AML-193 (cell line): ENCODE measurements at places on chromosomes 5 and 9.

DNA sequence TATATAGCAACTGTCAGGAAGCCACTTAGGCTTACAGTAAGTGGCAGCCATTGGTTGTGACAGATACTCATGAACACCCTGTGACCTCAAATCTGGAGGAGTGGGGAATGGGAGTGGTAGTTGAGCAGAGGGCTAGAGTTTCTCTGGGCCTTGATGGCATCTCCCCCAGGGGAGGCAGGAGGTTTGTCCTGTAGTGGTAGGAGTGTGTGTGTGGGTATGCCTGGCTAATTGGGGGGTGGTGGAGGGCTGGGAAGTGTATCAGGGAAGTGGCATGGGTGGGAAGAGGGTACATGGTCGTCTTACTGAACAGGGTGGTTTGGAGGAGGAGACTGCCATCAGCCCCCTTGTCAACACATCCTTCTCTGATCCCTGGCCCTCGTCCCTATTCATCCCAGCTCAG lies 71.5 kb downstream of the PSD2 start:
- no peak for DNase-seq

DNA sequence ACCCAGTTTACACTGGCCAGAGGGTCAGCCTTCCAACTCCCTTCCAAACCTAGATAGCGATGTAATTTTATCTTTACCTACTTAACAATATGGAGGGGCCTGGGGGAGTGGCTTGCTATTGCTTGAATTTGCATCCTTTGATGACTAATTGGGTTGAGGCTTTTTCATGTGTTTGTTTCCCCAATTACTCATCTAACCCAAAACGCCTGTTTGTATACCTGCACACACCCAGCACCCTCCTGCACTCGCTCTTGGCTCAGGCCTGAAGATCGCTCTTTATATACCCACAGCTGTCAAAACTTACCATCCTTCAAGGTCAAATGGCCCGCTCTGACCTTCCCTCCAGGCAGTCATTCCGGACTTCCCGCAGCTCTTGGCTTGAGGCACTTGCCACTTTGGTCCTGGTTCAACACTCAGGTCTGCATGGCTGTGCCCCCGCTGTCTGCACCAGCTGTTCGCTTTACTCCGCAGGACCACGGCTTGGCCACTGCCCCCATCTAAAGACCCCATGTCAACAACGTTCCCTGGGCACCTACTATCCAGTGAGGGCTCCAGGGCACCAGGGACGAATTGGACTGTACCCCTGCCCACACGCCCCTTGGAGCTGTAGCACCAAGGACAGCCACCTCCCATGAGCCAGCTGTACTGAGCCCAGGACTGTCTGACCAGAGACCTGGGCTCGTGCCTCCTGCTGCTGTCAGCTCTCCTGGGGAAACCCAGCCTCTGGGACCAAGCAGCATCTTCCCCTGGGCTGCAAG lies 76.1 kb upstream of the ADAMTS2 start:
- no peak for DNase-seq

GRCh38 chr9:78298046-78298765 lies 1.3 kb downstream of the PSAT1 start:
- DNase-seq, result no peak

DNA sequence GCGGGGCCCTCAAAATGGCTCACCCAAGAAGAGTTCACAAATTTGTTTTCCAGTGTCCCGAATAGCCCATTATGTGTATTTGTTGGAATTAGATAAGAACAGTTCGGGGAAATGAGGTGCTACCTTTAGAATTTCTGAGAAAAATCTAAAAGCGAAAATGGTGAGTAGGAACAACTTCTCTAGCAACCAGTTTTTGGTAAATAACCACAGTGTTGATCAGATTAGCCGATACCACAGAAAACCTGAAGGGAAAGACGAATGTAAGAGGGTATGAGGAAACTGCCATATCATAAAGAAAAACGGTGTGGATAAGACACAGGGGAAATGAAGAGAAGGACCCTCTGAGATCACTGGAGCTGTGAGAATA lies 31.0 kb downstream of the ADAM19 start:
- DNase-seq, result no peak

- no peak for DNase-seq
Measured at GRCh38 chr5:79513704-79514390, at the start of gene HOMER1. Gene HOMER1 (minus strand): TSS chr5:79514134. CDS start chr5:79512774, 1,360 bp downstream.

DNA sequence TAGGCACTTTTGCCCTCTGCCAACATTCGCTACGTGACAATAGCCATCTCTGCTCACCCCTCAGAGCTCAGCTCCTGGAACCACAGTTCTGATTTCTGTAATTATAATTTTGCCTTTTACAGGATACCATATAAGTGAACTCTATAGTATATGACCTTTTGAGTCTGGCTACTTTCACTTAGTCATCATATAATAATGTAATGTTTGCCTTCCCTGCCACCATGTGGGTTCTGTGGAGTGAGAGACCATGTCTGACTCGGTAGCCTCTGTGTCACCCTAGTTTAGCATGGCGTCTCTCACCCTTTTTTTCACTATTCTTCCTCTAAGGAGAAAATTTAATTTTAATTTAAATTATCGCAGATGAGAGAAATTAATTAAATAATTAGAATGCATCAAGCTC lies 28.9 kb upstream of the ZBTB43 start:
- DNase-seq, result no peak

DNA sequence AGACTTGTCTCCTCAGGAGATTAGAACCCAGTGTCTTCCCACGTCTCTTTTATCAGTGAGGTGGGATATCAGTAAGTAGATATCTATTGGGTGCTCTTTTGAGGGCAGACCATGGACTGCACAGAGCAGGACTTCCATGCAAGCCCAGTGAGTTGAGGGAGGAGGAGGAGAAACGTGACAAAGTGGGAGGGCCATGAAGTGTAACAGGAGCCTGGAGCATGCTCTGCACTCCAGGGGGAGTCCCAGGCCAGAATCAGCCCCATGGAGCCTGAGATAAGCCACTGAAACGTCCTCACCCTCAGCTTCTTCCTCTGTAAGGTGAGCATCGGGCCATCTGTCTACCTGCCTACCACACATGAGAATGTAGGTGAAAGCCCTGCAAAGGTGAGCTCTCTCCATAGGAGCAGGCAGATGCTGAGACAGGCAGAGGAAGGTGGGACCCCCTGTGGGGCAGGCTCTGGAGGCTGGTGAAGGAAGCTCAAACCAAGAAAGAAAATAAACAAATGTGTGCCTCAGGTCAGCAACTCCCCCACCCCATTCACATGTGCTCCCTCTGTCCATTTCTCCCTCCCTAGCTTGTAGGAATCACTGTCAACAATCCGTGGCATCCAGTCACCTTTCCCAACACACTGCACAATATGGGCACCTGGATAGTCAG lies 87.4 kb downstream of the NRG2 start:
- no peak for DNase-seq
